Left renal cortex interstitium (tissue), 4 donors: ENCODE measurements at places on chromosomes 5 and 9.

DNA sequence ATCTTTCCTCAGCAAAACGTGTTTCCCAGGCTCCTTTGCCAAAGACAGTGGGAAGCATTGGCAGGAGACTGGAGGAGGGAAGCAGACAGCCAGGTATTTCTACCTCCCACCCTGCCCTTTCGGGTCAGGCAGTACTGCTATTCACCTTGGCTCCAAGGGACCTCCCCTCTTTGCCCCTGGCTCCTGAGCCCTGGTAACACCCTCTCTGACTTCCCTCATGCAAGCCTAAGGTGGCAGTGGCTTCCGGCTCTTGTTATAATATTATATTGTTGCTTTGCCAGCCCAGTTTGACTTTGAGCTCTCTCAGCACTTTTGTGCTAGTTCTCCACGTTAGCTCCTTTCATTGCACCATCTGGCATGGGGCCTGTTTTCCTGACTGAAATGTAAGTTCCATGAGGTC is 81.6 kb upstream of the IFNK start:
- DNase-seq = no peak

GRCh38 chr5:56561-57290 is 35.2 kb upstream of the PLEKHG4B start:
- no peak for DNase-seq

DNA sequence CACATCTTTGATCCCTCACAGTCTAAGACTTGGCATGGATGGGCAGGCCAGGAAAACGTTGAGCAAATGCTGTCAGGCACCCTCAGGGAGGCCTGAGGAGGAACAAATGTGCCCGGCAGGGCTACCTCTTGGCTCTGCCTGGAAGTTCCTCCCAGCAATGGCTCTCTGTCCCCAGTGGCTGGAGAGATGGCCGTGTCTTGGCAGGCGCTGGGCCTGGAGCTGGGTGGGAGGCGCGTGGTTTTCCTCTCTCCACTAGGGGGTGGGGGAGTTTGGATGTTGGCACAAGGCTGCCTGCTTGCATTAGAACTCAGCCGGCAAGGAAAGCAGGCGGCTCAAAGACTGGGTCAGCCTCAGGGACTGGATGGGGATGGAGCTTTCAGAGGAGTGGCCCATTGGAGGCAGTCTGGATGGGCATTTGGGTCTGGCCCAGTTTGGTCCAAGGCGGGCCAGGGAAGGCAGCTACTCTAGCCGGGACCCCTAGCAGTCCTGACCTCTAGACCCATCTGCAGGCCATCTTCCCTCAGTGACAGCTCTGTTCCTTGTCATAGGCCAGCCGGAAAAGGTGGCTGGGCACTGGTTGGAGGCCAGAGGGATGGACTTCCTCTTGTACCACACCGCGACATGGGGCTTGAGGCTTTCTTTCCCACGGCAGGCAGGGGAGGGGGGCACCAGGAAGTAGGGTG is 68.2 kb upstream of the STC2 start:
- no peak for DNase-seq

DNA sequence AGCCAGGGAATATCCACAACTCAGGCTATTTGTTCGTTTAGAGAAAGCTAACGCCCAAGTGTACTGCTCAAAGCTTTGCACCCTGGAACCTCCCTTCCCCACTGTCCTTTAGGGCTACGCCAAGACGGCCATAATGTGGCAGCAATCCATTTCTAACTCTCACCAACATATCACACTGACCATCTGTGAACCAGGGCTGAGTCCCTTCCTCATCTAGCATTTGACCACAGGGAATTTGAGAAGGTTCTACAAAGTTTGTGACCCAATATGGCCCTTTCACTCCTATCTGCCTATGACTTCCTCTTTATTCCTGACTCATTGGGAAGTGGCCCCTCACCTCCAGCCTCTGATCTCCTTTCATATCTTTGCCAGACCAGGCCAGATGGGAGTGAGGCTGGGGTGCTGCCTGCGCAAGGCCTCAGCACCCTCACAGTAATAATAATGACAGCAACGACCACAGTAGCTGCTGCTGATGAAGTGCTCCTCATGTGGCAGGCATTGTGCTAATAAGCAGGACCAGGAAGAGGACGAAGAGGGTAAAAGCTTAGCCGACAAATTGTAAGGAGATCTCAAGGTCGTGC is 9.3 kb upstream of the ARAP3 start:
- DNase-seq = no peak

DNA sequence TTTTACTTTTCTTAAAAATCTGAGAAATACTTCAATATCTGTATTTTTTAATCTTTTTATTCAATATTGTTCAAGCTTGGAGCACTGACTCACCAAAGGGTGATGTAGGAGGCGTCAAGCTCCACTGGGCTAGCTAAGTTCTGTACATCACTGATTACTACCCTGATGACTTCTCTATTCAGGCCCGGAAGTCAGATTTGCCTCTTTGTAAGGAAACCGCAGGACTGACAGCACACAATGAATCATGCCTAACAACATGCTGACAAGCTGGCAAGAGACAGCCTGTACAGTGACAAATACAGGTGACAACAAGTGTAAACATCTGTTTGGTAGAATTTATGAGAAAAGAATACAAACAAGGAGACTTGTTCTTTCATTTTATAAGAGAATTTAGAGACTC is 627.9 kb upstream of the RORB start:
- no peak for DNase-seq

DNA sequence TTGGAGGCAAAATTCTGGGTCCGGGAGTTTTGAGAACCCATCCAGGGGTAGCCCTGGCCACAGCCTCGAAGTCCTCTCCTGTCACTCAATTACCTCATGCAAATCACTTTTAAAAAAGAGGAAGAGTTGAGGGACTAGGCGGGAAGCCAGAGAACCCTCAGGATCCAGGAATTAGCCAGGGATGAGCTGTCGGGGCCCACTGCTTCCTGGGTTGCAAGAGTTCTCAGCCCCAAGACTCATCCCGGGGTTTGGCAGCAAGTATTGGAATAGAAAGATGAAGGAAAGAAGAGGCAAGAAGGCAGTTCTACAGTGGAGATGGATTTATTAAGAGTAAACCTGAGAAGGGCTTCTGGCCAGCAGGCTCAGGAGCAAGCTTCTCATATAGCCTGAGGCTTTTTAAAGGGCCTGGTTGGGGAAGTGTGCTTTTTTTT is 25.6 kb downstream of the C9orf50 start:
- DNase-seq = no peak

DNA sequence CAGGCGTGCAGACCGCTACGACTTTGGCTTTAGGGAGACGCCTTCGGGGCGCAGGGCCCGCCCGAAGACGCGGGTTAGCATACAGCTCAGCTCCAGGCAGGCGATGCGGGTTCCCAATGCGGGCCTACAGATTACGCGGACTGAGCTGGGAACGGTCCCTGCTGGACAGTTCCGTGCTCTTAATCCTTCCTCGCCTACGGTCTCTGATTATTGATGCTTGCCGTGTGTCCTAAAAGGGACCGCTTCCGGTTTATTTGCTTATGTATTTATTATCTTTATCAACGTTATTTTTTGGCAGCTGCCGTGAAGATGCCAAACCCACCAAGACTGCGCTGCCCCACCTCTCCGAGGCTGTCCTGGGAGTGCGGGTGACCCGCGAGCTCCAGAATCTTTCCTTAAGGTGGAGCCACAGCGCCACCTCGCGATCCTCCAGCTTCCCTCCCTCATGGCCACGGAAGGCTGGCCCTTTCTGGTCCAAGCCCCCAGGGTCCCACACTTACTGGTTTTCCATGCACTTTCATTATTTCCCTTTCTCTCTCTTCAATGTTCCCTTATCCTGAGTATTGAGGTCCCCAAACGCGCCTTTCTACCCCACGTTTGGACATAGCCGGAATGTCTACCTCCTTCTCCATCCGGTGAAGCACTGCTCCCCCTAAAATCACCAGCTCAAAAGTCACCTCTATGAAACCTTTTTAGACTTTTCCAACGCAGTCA is 7.0 kb upstream of the EBF1 start:
- DNase-seq = no peak

GRCh38 chr5:137808503-137809135 is 54.5 kb upstream of the HNRNPA0 start:
- DNase-seq = no peak

- DNase-seq = no peak
These were observed 168.4 kb upstream of the MAP1B start for GRCh38 chr5:71938895-71939294.

DNA sequence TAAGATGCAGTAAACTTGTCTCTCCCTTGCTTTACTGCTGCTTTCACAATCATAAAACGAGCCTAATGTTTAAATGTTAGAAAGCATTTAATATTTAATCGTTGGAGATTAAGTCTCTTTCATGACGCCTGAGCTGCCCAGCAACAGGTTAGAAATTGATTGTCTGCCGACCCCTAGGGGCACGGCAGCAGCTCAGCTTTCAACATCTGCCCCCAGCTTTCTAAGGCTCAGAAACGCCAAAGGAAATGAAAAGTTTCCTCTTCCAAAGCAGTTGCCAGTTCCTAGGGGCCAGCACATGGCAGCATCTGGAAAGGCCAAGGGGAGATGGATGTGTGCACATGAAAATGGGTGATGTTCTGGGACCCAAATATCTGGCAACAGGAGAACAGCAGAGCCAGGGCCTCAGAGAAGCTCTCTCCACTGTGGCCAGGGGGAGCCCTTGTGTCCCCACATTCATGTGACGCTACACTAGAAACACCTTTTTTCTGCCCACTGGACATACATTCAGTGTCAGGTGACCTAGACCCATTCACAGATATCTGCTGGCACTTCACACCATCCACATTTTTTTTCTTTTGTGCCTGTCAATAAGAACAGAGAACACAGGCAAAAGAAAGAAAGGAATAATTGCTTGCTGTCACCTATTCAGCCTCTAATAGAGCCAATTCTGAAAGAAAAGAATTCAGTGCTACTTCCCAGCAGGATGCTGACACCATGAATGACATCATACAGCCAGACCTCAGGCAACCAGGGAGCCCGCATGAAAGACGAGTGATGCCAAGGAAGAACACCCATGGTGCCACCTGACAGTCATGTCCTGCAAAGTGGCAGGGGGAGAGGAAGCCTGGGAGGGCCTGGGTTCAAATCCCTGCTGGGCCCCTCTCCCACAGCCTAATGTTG is 205.0 kb upstream of the TAS2R1 start:
- DNase-seq = no peak

- no peak for DNase-seq
These were observed 103.5 kb downstream of the NTRK2 start for GRCh38 chr9:84773022-84773421.

DNA sequence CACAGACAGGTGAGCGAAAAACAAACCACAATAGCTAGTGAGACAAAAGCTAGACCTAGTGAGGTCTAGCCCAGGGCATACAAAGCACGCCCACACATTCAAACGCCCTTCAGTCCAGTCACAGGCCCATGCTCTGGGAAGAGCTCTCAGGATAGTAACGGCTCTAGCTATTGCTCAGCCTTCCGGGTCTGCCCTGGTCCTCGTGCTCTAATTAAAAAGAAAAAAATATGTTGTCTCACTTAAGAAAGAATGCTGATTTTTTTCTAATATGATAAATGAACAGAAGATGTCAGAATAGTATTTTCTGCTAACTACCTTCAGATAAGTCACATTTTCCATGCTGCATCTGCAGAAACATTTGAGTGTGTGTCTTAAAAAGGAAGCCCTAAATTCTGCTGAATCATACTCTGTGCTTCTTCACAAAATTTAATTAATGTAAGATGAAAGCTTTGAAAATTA is 94.5 kb downstream of the PLPP1 start:
- DNase-seq = no peak

- DNase-seq = no peak
These were observed 295.6 kb downstream of the KIF4B start for GRCh38 chr5:155309021-155309746.

DNA sequence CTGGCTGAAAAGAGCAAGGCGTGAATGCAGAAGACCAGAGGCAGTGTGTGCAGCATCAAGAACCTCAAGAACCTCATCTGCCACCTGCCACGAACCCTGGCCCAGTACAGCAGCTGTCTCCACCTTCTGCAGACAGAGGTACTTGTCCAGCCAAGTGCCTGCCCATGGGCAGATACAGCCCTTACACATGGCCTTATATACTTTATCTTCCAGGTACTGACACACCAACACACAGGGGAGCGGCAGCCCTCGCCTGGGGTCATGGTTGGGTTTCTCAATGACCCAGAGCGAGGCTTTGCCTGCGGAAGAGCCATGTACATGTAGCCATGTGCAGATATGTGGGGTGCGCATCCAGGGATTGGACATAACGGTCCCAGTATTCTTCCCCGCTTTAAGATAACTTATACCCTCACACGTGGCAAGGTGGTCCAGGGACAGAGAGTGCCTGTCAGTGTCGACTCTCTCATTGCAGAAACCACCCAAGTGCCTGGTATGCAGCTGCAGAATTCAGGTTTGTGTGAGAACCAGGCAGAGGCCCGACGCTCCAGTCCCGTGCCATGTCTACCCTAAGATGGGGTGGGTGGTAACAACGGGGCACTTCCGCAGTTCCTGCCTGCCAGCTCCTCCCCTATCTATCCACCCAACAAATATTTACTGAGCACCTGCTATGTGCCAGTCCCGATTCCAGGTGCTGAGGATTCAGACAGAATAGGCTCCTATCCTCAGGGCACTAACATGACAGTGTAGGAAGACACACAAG is 206.9 kb downstream of the FSTL4 start:
- DNase-seq = no peak

- no peak for DNase-seq
These were observed 24.4 kb downstream of the TERT start for GRCh38 chr5:1270426-1270825.

DNA sequence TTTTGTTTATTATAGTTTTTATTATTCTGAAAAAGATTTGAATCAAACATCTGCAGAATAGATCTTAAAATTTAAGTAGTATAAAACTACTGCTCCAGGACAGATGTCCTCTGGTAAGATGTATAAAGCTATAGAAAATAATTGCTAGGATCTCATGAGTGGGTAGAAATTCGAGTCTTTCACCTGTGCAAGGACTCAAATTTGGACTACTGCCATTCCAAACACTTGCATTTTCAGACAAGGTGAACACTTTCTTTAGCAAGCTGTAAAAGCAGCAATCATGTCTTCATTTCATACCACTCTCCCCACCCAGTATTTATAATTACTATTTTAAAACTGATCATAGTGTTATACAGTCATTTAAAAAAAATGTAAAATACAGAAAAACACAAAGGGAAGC is 20.7 kb downstream of the SKP2 start:
- no peak for DNase-seq

GRCh38 chr5:143148771-143149170 is 254.7 kb downstream of the NR3C1 start:
- DNase-seq = no peak

DNA sequence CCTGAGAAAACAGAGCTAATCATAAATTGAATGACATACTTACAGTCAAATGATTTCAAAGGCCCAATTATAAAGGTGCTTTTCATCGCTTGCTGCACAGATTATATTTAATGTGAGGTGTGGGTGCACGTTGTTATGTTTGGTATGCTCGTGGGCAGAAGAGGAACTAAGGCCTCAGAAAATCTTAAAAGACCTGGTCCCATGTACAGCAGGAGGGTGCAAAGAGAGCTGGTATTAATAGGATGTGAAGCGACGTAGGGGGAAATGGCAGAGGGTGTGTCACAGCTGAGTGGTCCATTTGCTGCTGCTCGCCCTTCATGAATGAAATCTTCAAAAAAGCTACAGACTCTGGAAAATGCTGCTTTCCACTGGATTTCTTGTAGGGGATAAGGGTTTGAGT is 40.5 kb upstream of the IFNK start:
- no peak for DNase-seq

GRCh38 chr5:122311497-122311960 is 508 bp upstream of the SNCAIP start:
- no peak for DNase-seq

GRCh38 chr5:61267116-61267515 is 64.9 kb upstream of the ZSWIM6 start:
- no peak for DNase-seq
